ENCODE measurements at places on chromosomes 6 and 20.

GRCh38 chr6:29763491-29764289, 40.5 kb downstream of the HLA-F start:
- DNase-seq, result no peak

GRCh38 chr6:47381036-47381435, 71.3 kb upstream of the TNFRSF21 start:
- DNase-seq, result no peak

DNA sequence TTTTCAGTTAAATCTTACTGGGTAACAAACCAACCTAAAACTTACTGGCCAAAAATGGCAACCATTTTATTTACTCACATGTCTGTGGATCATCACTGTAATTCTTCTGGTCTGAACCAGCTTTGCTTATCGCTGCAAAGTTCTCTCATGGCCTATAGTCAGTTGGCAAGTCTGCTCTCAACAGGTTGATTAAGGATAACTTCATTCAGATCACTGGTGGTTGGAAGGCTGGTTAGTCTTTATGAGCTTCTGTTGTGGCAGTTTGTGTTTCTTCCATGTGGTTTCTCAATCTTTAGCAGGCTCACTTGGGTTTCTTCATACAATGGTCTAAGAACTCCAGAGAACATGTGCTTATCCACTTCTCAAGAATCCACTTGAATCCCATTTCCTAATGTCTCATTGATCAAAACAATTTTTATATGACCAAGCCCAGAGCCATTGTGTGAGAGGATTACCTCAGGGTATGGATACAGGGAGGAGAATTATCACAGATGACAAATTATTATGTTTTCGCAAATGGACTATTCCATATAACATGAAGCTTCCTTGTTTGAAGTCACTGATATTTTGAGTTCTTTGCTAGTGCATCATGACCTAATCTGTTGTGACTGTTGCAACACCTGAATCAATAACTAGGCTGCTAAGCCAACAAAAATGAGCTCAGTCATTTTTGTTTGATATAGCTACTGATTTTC, 155.4 kb upstream of the BMP2 start:
- no peak for DNase-seq

GRCh38 chr6:110938171-110938570, 20.3 kb upstream of the GTF3C6 start:
- no peak for DNase-seq

DNA sequence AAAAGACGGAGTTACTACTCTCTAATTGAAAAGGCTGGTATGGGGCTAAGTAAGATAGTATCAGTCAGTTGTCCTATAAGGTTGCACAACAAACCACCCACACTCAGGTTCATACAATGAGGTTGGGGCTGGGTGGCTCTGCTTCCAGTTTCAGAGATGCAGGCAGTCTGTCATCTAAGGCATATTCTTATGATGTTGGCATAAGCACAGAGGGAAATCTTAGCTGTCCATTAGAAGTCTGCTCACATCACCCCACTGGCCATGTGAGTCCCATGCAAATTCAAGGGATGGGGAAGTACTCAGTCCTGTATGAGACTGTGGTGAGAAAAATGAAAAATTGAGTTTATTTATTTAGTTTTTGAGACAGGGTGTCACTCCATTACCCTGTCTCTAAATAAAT, 118.6 kb downstream of the LAMP5 start:
- DNase-seq, result no peak

GRCh38 chr6:20159098-20159497, 53.2 kb downstream of the MBOAT1 start:
- DNase-seq, result no peak

GRCh38 chr6:56625356-56625755, 17.3 kb downstream of the DST start:
- no peak for DNase-seq

DNA sequence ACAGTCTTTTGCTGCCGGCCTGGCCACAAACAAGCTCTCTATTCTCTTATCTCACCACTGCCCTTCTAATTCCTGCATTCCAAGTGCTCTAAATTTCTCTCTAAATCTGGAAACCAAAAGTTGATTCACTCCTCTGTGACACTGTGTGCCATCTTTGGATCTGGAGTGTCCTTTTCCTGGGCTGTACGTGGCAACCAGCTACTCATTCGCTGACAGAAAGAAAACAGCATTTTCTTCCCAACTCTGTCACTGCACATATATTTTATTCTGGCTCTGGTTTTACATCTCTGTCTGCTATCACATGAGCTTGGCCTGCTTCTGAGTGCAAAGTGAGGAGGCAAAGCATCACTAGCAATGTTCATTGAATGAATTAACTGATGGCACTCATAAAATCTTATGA, 397.2 kb upstream of the MAP3K7 start:
- no peak for DNase-seq

GRCh38 chr6:133528566-133528965, 287.4 kb downstream of the EYA4 start:
- no peak for DNase-seq

DNA sequence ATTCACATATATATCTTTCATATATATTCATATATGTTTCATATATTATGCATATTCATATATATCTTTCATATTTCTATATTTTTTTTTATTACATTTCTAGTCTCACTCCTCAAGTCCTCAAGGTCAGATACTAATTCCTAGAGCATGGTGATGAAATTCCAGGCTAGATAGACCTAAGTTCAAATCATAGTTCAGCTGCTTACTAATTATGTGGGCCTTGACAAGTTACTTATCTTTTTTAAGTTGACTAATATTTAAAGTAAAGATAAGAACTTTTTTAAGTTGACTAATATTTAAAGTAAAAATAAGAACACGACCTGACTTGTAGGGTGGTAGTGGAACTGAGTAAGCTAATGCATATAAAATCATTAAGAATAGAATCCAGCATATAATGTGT, 495.6 kb upstream of the MAN1A1 start:
- DNase-seq, result no peak

DNA sequence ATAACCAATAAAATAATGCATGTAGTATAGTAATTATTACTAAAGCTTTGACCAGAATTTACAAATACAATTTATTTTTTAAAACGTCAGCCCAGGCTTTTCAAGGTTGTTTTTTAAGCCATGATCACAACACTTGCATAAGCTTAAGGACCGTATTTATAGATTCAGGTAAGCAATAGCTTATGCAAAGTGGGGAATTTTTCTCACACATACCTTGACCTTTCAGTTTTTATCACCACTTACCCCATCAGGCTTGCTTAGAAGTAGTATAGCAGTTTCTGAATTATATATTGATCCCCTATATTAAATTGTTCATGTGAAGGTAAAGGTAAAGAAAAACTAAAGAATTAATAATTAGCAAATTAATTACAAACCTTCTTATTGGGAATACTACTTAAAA, 232.3 kb upstream of the FKBP1C start:
- no peak for DNase-seq

GRCh38 chr6:43630980-43631619, 2.0 kb upstream of the GTPBP2 start:
- no peak for DNase-seq

GRCh38 chr6:112695001-112695400, 347.9 kb downstream of the RFPL4B start:
- DNase-seq, result no peak

DNA sequence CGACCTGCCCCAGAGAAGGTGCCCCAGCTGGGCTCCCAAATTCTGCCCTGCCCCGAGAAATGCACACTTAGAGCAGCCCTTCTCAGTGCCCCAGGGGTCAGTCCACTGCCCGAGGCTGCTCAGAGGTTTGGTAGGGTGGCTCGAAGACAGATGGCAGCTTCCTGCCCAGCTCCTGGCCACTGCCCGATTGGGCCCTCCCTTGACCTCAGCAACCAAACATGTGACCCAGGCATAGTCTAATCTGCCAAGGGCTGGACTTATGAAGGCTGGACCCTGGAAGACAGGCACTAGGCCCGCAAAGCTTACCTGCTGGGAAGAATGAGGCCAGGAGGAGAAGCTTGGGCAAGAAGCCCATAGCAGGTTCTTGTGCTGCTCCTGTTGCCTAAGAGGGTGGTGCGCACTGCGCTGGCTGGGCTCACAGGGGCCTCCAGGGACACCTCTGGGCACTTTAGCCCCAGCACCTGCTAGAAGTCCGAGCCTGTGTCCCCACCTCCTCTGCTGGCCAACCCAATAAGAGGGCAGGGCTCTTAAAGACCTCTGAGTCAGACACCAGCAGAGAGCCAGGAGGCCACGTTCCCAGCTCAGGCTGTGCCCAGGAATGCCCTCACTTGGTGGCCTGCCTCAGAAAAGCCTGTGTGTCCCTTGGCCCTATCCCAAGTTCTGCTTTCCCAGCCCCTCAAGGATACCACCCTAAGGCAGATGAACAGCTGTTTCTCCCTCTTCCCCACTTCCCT, 5.5 kb downstream of the SIGLEC1 start:
- no peak for DNase-seq

DNA sequence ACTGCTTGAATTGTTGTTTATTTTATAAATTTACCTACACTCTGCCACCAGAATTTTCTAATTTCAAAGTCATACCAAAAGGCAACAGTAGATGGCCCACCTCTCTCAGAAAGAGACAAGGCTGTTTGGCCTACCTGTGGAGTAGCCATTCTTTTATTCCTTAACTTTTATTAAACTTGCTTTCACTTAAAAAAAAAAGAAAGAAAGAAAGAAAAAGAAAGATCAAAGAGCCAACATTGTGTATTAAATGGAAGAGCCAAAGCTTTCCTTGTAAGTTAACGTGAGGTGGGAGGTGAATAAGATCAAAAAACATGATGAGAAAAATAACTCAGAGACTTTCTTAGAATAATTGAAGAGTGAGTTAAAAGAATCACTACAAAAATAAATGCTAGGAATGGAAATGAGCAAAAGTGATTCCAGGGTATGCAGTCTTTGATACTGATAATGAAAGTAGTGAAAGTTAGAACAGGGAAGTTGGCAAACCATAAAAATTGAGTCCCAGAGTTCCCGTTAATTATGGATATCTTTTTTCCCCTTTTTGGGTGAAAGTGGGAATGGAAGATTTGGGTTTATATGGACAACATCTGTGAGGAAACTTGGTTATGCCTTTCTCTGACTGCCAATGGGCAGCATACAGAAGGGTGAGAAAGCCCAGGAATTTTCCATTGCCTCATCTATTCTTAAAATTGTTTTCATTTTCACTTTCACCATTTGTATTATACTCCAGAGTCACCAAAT, 35.9 kb upstream of the MYB start:
- DNase-seq, result no peak

DNA sequence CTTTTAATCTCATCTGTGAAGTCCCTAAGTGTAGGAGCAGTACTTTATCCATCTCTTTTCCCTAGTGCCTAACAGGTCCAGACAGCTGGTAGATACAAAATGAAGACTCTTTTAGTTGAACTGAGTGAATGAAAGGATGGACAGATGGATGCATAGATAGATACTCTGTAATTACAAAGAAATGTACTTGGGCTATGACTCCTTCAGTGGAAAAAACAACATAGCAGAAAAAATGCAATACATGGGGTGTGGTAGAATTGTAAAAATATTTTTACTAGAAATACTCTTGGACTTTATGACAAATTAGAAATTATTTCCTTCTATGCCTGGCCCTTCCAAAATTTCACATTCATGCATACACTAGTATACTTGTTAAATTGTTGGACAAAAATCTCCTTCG, 29.3 kb downstream of the KCNQ5 start:
- DNase-seq, result no peak

GRCh38 chr6:55704421-55704820, 125.4 kb upstream of the HMGCLL1 start:
- DNase-seq, result no peak

- no peak for DNase-seq
These were observed 274.3 kb downstream of the QKI start for GRCh38 chr6:163688739-163689362.

DNA sequence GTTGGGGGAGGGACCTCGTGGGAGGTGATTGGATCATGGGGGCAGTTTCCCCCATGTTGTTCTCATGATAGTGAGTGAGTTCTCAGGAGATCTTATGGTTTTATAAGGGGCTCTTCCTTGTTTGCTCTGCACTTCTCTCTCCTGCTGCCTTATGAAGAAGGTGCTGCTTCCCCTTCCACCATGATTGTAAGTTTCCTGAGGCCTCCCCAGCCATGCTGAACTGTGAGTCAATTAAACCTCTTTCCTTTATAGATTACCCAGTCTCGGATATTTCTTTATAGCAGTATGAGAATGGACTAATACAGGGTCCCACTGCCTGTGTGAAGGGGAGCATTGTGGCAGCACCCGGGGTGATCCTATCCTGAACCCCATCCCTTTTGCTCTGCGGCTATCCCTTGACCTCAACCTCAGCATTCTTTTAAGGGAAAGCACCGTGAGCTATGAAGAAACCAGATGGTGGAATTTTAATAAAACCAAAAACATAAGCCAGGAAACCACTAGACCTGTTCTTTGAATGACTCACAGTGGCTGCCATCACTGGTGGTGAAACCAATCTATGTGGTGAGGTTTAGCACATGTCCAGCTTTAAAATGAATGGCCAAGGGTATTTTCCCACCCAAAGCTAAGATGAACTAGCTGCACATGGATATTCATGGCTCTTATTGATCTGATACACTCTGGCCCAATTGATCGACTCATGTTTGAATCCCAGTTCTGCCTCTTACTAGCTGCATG, 62.2 kb downstream of the ZDHHC14 start:
- DNase-seq, result no peak

DNA sequence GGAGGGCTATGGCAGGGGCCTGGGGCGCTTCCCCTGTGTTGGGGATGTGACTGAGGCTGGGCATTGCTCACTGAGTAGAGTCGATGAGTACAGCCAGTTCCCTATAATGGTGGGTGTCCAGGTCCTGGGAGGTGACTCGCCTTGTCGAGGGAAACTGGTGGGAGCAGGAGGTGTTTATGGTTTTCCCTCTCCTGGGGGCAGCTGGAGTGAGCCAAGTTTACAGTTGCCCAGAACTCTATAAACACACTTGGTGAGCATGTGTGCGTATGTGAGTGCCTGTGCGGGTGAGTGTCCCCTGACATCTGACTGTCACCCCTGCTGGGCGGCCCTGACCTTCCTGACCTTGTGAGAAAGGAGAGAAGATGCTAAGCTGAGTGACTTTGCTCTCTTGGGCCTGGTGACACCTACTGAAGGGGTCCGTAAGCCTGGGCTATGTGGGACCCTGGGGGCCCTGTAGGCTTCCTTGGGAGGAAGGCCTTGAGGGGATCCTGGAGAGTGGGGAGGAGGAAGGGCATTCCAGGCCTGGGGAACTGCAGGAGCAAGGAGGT, 65.9 kb downstream of the VEGFA start:
- DNase-seq, result no peak

DNA sequence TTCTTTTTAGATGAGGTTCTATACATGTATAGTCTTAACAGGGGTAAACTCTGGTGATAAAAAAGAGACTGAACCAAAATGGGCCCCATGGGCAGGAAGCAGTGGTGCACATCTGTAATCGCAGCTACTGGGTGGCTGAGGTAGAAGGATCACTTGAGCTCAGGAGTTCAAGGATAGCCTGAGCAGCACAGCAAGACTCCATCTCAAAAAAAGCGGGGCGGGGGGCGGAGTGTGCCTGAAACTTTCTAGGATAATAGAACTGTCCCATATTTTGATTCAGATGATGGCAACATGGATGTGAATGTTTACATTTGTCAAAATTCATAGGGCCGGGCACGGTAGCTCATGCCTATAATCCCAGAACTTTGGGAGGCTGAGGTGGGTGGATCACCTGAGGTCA, 48.8 kb upstream of the TAF8 start:
- DNase-seq, result no peak

- no peak for DNase-seq
These were observed 3.8 kb upstream of the PIGU start for GRCh38 chr20:34680586-34681175.
